ENCODE measurements at places on chromosomes 3 and 15.

DNA sequence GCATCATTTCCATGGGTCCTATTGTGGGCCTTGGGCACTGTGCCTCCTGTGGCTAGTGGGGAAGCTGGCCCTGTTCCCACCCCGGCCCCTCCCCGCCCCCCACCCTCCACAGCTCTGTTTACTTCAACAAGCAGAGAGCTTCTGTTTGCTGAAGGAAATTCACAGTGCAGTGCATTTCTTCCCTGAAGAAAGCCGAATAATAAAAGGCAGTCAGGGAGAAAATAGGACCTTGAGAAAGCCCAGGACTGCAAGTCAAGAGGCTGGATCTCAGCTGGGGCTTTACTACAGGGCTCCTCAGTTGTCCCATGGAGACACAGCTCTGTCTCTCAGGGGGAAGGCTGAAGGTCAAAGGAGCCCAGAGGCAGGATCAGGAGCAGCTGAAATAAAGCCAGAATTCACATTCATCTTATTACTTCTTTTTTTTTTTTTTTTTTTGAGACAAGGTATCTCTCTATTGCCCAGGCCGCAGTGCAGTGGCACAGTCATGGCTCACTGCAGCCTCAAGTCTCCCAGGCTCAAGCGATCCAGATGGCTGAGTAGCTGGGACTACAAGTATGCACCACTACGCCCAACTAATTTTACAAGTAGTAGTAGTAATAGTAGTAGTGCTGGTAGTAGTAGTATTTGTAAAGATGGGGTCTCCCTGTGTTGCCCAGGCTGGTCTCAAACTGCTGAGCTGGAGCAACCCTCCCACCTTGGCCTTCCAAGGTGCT lies 33.0 kb upstream of the LACTB start:
- no peak for DNase-seq

DNA sequence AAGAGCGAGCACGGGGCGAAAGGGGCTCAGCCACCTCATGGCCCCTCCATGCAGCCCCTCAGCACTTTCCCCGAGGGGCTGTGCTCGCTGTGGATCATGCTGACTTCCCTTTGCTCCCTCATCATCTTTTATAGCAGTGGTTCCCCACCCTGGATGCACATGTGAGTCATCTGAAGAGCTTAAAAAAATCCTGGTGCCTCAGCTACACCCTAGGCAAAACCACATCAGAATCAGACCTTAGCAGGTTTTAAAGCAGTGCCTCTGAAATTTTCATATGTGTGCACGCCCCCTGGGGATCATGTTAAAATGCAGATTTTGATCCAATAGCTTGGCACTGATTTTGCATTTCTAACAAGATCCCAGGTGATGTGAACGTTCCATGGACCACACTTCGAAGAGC lies 50.9 kb downstream of the FEM1B start:
- DNase-seq = no peak

GRCh38 chr3:108719178-108719806 lies 37.9 kb downstream of the RETNLB start:
- DNase-seq = no peak

DNA sequence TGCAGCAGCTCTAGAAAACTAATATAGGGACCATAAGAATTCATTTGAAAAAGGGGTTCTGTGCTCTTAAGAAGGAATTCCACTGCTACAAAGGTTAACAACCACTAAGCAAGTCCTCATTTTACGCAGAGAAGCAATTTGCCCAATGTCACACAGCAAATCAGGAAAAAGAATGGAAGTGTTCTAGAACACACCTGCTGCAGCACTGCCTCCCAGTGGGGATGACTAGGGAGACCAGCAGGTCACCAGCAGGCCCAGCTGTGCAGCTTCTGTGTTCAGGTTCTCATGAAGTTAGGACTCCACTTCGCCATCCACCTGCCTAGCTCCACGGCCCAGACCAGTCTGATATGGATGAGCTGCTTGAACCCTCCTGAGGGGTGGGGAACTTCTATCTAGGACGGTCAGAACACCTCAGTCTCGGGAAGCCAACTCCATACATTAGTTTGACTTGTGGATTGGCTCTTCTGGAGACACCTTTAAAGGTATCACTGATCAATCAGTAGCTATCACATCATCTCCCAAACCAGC lies 18.6 kb downstream of the POMGNT2 start:
- no peak for DNase-seq

DNA sequence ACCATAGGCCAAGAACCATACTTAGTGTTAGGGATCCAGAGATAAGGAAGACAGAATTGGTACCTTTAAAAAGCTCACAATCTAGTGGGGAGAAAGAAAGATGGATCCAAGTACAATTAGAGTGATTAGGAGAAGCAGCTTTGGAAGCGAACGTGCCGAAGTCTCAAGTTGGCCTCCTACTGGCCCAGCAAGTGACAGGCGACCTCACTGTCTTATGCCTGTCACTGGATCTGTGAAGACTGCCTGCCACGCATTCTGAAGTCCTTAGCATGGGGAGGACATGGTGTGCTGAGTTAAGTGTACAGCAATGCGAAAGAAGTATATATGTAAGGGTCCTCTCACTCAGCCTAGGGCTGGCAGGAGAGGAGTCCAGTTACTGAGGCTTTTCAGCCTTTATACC lies 141.0 kb downstream of the GABRB3 start:
- DNase-seq = no peak

DNA sequence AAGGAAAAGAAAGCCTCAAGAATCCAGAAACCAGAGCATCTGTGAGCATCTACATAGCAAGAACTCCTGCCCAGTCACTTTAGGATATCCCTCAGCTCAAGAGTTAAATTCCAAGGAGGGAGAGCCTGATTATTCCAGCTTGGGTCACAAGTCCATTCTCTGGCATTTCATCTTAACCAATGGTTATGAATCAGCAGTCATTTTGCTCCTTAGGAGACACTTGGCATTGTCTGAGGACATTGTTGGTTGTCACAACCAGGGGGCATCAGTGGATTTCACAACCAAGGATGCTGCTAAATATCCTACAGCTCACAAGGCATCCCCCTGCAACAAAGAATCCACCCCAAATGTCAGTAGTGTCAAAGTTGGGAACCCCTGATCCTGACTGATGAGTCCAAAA lies 51.0 kb upstream of the LMCD1 start:
- no peak for DNase-seq

GRCh38 chr3:194871143-194871863 lies 185.6 kb downstream of the FAM43A start:
- DNase-seq = peak; percentile 99

DNA sequence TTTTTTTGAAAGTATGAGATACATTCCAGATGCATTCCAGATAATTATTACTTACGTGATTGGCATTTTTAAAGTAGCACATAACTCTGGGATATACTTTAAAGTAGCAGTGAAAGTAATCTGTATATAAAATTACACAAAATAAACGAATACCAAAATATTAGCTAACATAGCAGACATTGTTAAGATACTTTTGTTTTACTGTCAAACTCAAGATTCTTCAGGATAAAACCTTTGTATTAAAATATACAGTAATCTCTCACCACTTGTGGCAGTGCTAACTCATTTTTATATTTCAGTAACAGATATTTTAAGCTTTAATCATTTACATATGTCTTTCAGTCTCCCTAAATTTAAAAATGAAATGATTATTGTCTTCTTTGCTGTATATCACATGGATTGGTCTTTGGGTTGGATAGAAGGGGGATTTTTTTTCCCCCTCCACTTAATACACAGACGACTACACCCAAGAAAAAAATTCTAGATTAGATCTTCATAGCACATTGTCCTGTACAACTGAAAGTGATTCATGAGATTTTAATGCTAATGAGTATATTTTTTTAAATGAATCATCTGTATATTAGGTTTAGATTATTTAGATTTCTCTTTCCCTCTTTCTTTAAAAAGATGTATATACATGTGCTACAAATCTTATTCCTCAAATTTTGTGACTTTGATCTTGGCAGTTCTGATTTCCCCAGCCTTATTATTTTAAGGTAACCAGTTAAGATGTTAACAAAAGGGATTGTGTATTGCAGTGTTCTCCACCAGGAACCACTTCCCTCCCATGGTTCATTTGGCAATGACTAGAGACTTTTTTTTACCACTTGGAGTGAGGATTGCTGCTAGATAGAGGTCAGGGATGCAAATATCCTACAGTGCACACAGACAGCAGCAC lies 24.5 kb upstream of the EBLN2 start:
- no peak for DNase-seq

- no peak for DNase-seq
Observed at GRCh38 chr3:1139071-1139470, 46.2 kb downstream of the CNTN6 start.

DNA sequence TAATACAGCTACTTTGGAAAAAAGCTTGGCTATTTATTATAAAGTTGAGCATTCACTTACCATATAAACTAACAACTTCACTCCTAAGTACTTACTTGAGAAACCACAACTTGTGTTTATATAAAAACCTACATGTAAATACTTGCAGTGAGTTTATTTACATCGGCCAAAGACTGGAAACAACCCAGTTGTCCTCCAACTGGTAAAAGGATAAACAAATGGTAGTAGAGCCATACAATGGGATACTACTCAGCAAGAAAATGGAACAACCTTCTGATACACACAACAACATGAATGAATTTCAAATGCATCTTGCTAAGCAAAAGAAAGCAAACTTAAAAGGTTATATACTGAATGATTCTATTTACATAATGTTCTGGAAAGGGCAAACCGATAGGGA lies 63.7 kb downstream of the SLC7A14 start:
- no peak for DNase-seq

GRCh38 chr15:40313531-40314398 lies 6.0 kb upstream of the PLCB2 start:
- DNase-seq = peak; percentile 98

DNA sequence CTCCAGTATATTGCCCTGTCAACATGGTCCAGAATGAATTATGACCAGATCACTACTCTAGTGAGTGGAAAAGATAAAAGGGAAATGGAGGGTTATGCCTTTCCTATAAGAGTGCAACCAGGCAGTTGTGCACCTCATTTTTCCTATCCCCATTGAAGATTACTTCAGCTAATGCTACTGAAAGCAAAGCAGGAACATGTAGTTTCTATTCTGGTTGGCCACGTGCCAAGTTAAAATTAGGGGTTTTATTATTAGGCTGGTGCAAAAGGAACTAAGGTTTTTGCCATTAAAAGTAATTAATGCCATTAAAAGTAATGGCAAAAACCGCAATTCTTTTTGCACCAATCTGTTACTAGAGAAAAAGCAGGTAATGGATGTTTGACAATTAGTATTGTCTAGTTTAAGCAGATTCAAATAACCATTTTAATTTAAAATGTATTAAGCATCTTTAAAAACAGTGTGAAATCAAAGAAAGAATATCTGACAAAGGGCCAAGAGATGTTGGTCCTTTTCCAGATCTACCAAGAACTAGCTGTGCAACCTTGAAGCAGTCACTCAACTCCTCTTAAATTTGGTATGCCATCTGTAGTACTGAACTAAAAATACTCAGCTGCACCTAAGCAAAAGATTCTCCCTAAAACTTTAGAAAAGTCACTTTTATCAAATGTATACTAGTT lies 567.5 kb upstream of the CCDC54 start:
- DNase-seq = no peak

- no peak for DNase-seq
Observed at GRCh38 chr15:87736401-87736800, 520.1 kb downstream of the NTRK3 start.

DNA sequence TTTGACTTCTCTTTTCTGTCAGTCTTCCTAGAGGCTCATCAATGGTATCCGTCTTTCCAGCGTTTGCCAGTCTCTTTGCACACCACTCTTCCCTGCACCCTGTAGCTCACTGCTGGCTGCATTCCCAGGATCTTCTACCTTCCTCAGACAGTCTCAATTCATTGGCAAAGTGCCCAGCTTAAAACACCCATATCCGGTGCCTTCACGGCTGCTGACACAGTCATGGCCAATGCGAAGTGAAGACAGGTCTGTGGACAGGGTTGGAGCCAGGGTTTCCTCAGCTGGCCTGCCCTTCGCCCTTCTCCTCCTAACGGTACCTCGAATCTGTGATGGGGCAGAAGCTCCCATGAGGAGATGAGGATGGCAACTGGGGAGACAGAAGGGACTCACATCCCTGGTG lies 36.1 kb downstream of the PTH1R start:
- DNase-seq = peak; percentile 28

DNA sequence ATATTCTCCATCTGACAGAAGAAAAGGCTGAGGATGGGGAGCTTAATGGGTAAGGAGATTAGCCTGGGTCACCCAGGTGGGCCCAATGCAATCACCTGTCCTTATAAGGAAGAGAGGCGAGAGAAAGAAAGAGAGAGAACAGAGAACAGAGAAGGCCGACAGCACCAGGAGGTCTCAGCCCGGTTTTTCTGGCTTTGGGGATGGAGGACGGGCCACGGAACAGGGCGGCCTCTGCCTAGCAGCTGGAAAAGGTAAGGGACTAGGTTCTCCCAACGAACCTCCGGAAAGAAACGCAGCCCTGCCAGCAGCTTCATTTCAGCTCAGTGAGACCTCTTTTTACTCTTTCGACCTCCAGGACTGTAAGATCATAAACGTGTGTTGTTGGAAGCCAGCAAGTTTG lies 196.0 kb upstream of the LYSMD4 start:
- DNase-seq = no peak

DNA sequence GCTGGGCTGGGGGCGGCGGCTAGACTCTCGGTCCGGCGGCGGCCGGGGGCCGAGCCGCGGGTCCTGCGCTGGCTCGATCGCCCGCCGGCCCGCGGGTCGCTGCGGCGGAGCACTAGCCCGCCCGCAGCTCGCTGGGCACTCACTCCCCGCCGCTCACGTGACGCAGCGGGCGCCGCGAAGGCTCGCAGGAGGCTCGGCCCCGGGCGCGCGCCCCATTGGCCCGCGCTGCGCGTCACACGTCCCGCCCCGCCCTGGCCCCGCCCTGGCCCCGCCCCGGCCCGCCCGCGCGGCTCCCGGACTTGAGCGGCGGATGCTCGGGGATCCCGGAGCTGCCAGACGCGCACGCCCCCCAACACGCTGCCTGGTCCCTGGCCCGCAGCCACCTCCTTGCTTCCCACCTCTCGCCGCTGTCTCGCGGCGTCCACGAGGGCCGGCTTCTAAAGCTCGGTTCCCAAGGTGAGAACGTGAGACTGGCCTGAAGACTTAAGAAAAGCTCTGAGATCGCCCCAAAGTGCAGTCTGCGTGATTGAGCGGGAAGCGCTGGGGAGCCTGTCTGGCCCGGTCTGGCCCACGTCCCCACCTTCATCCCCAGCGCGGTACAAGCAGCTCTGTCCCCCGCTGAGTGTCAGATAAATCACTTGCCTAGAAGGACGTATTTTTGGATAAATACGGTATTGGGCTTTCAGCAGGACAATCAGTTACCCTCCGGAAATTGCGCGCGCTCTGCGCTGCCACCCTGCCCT lies at the start of gene KLF15:
Gene KLF15 (minus strand): TSS at position 114 of the 743 bp plus-strand sequence. CDS start 4,486 bp downstream, outside the sequence.
- peak; percentile 65 for DNase-seq

DNA sequence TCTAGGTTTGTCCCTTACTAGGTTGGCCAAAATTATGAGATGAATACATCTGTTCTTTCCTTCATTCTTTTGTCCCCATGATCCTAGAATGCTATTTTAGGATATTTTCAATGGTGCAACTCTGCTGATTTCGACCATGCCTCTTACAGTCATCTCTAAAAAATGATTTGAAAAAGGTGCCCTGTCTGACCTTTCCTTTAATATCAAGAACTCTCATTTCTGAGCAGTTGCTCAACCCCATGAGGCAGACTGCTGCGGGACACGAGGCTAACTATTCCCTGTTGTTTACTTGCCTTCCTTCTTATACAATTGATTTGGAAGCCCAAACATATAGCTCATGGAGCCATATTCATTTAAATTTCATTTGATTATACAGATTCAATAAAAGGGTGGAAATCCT lies 14.6 kb downstream of the PLSCR2 start:
- DNase-seq = no peak

GRCh38 chr3:130658678-130659077 lies 88.0 kb downstream of the PIK3R4 start:
- no peak for DNase-seq
